ENCODE measurements at places on chromosomes 3 and 15.

DNA sequence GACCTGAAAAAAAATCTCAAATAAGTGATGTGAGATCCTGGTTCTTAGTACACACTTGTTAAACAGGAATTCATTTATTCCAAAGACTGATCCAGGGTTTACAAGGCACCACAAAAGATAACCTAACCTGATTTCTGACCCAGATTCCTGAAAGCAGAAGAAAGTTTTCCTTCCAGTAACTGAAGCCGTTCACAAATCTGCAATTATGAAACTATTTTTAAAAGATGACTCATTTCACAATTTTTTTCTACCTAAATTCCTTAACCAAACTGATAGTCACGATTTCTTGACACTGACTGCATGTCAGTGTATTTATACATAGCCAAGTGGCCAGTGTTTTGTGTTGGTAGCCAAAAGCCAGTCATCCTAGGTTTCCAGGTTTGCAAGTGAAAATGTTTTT, 17.1 kb downstream of the SLC9A9 start:
- DNase-seq, result no peak

GRCh38 chr3:6041894-6042293, 819.0 kb upstream of the GRM7 start:
- no peak for DNase-seq

- no peak for DNase-seq
Measured at GRCh38 chr15:70351941-70352774, 254.4 kb upstream of the TLE3 start.

- DNase-seq, result no peak
Measured at GRCh38 chr15:77002954-77003912, 8.3 kb downstream of the PSTPIP1 start.

DNA sequence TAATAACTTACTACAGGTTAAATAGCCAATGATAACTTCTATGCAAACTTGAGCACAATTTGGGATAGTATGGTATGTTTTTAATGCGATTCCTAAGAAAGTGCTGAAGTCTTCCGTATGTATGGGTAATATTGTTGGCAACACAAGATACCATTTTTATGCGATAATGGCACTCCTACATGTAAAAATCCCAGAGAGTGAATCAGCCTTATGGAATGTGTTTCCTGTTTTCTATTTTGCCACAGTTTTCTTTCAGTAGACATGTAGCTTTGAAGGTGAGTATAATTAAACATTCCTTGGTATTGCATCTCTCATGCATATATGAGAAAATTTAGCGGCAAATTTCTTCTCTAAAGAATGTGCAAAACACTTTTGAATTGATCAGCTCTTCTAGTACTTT, 396.8 kb upstream of the AZI2 start:
- DNase-seq, result no peak

- DNase-seq, result no peak
Measured at GRCh38 chr15:52020221-52021085, 1.4 kb downstream of the MAPK6 start.

GRCh38 chr3:181630853-181631252, 80.9 kb upstream of the SOX2 start:
- no peak for DNase-seq

- DNase-seq, result no peak
Measured at GRCh38 chr3:160671231-160671630, 5.7 kb upstream of the ARL14 start.

DNA sequence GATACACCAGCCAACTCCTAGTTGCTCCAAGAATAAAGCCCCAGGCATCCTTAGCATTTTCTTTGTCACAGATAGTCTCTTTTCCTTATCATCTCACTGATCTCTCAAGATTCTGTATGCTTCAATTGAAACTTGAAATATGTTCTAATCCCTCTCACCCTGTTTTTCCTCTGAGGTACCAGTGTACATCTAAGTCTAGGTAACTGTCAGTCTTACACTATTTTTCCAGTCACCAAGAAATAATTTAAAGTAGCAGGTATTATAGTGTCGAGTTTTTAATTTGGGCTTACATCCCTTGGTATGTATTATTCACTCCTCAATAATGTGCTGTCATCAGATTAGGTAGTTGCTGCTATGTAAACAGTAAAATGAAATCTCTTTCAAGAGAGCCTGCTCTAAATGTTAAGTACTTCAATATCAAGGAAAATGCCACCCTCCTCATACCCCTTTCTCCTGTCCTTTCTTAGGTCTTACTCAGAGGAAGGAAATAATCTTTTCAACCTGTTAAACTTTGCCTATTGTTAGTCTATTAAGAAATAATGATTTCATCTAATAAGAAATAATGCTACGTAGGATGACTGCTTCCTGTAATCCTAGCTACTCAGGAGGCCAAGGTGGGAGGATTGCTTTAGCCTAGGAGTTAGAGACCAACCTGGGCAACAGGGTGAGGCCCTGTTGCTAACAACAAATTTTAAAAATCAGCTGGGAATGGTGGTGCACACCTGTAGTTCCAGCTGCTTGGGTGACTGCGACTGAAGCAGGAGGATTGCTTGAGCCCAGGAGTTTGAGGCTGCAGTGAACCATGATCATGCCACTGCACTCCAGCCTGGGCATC, 39.8 kb downstream of the TSC22D2 start:
- DNase-seq, result no peak

GRCh38 chr15:48021336-48022086, 99.3 kb upstream of the SLC24A5 start:
- no peak for DNase-seq

GRCh38 chr3:50655009-50655830, 19.5 kb upstream of the DOCK3 start:
- DNase-seq, result no peak

GRCh38 chr3:67289626-67290025, 291.5 kb downstream of the KBTBD8 start:
- no peak for DNase-seq

DNA sequence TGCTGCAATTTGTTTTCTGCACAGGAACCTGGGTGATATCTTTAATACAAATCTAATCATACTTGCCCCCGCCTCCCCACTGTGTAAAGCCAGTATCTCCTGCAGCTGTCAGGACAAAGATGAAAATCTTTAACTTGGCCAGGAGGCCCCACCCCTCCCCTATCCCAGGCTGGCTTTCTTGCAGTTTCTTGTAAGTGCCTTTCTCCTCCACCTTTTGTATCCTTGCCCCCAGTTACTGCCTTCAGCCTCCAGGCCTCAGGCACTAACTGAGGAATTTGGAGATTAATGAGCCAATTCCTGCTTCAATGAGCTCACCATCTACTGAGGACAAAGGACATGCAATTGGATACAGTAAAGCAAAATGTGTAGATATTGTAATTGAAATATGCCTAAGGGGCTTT, 6.5 kb downstream of the GCSAM start:
- no peak for DNase-seq

GRCh38 chr15:94080416-94080815, 150.9 kb upstream of the MCTP2 start:
- DNase-seq, result no peak

DNA sequence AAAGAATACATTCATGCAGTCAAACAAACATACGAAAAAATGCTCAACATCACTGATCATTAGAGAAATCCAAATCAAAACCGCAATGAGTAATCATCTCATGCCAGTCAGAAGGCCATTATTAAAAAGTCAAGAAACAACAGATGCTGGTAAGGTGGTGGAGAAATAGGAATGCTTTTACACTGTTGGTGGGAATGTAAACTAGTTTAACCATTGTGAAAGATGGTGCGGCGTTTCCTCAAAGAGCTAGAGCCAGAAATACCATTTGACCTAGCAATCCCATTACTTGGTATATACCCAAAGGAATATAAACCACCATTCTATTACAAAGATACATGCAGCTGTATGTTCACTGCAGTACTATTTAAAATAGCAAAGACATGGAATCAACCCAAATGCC, 330.4 kb downstream of the EDEM1 start:
- no peak for DNase-seq

- no peak for DNase-seq
Measured at GRCh38 chr15:26889298-26889898, 22.5 kb downstream of the GABRA5 start.

DNA sequence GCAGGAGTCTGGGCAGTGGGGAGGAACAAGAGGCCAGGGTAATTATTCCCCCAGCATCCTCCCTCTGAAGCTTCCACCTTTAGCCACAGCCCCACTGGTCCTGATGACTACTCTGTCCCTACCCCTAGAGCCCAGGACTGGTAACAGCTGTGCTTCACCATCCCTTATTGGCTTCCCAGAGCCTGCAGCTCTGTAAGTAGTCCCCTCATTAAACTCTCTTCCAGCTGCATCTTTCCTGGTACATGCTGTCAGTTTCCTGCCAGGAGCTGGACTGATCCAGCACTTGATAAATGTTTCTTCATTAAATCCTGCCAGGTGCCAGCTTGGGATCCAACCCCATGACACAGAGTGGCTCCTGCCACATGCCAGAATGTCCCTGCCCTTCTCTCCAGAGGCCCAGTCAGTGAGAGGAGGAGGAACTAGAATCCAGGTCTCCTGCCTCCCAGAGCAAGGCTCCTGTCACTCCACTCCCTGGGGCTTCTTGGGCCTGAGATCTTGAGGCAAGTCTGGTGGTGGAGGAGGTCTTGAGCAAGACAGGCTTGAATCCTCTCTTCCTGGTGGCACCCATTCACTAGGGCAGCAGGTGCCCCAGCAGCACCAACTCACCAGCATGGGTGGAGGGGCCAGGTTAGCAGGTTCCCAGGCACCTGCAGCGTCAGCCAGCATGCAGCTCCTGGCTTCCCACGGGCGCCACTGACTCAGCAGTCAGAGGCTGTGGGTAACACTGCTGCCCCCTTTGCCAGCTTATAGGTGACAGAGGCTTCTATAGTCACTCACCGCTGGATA, 27.6 kb downstream of the FBXW12 start:
- no peak for DNase-seq

- DNase-seq, result no peak
Measured at GRCh38 chr3:114464548-114464947, 170.7 kb downstream of the TIGIT start.

- no peak for DNase-seq
Measured at GRCh38 chr3:15645246-15645645, 43.7 kb downstream of the BTD start.

DNA sequence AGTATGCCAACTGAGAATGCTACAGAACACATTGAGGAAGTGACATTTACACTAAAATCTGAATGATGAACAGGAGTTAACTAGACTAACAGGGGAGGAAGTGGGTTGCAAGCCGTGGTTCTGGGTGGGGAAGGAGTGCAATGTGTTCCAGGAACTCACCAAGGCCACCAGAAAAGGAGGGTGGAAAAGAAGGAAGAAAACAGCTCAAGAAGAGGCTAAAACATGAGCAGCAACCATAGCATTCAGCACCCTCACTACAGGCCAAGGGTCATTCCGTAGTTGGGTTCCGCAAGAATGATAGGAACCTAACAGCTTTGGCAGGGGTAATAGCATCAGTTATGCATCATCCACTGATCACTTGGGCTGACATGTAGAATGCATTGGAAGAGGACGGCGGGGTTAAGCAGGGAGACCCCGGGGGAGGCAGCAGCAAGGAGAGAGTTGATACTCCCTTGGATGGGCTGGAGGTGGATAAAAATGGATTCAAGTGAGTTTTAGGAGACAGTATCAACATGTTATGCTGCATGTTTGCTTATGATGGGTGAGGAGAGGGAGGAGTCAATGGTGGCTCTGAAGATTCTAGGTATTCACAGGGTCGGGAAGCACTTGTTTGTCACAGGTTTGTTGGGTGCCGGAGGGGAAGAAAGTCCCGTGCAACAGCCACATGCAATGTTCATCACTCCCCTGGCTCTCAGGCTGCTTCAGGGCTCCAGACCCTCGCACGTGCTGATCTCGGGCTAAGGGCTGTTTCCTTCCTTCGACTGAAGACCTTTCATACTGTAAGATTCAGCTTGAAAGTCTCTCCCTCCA, 53.2 kb downstream of the LIPC start:
- DNase-seq, result no peak

DNA sequence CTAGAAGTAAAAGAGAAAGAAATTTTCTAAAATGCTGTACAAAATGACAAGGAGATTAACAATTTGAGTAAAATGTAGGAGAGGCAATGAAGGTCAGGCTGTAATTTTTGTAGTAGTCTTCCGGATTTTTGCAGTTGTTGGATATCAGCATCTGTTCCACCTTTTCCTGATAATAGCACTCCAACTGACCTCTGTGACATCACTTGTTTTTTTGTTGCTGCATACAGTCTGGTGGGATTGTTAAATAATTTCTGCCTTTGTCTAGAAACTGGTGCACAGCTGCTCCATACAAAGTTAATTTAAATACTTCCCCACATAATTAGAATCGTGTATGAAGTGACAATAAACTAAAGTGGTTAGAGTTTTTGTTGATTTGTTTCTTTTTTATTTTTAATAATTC, 731.4 kb downstream of the PLOD2 start:
- no peak for DNase-seq

GRCh38 chr3:16060358-16060852, 114.1 kb upstream of the GALNT15 start:
- DNase-seq, result no peak

- DNase-seq, result no peak
Measured at GRCh38 chr15:36075333-36075732, 504.1 kb upstream of the CDIN1 start.

DNA sequence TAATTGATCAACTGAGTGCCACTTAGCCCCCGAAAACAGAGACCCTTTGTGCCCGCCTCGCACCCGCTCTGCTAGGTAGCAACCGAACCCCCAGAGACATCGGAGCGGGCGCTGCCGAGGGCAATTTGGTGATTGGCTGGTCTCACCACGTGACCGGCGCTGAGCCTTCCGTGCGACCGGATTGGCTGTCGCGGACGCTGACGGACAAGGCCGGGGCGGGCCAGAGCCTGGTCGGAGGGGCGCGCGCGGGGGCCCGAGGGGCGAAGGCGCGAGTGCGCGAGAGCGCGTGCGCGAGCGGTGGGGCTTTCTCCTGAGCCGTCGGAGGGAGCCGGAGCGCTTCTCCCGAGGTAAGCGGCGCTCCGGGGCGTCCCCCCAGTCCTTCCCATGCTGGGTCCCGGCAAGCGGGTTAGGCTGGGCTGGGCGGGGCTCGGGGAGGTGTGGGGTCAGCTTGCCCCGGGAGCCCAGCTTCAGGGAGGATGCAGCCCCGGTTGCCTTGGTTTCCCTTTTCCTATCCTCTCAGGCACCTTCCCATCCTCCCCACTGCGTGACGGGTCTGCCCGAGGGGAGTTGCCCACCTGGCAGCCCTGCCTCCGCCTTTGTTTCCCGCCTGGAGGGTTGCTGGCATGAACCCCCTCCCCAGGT, at the start of gene TMEM108:
Gene TMEM108, plus strand, starts transcription at position 303 of the 642 bp plus-strand sequence.
- no peak for DNase-seq

GRCh38 chr3:171565481-171566058, 105.4 kb upstream of the TNIK start:
- no peak for DNase-seq

- DNase-seq, result no peak
Measured at GRCh38 chr3:194089357-194090177, 46.4 kb upstream of the HES1 start.

GRCh38 chr3:101065962-101066361, 72.7 kb upstream of the ABI3BP start:
- no peak for DNase-seq

- no peak for DNase-seq
Measured at GRCh38 chr3:194908496-194908895, 222.8 kb downstream of the FAM43A start.

DNA sequence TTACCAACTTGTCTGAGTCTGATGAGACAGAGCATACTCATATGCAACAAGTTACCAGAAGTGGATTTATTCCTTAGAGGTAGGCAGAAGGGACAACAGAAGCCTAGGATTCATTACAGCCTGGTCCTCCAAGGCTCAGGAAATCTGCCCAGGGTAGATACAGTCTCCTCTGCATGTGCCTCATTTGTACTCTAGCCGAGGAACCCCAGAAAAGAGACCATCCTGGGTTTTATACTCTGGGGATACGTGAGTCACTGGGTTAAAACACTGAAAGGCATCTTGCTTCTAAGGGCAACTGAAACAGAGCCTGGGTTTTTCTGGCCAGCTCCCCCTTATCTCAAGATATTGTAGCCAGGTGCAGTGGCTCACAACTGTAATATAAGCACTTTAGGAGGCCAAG, 45.6 kb downstream of the TLNRD1 start:
- no peak for DNase-seq
